IPS-NIHi11 (cell line): ENCODE measurements at places on chromosomes 16 and 17.
A peak's percentile ranks its signal among the peaks of the same experiment; 100 is the strongest.

GRCh38 chr16:55035956-55036355, 105.3 kb downstream of the IRX5 start:
- no peak for DNase-seq

GRCh38 chr16:7513429-7513828, 180.8 kb downstream of the RBFOX1 start:
- DNase-seq = peak; percentile 32

DNA sequence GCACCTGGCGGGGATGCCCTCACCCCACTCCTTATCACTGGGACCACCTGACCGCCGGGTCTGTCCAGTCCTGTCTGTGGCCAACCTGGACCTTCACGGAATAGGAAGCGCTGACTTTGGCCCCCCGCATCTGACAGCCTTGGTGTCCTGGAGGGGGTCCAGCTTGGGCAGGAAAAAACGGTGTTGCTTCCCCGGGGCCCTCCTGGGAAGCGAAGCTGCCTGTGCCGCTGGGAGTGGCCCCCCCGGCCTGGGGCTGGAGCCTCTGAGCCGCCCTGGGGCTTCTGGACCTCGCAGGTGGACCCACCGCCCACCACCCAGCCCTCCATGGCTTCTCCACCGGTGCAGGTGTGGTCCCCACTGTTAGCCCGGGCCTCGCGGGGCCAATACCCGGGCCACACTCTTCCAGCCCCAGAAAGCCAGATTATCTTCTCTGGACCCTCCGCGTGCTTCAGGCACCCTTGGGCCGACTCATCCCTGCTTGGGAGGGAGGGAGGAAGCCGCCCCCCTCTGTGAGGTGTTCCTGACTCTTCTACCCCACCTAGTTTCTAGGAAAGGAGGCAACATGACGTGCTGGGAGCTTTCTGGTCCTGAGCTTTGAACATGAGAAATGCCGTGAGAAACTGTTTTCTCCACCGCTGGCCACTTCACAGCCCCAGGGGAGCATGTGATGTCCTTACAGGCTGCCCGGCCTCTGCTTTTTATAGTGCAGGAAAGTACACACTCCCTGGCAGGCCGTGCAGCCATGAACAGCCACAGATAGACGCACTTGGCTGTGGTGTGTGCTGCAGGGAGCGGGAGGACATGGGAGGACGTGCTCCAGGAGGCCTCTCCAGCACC, 1.1 kb downstream of the C1QTNF1 start:
- DNase-seq = no peak

DNA sequence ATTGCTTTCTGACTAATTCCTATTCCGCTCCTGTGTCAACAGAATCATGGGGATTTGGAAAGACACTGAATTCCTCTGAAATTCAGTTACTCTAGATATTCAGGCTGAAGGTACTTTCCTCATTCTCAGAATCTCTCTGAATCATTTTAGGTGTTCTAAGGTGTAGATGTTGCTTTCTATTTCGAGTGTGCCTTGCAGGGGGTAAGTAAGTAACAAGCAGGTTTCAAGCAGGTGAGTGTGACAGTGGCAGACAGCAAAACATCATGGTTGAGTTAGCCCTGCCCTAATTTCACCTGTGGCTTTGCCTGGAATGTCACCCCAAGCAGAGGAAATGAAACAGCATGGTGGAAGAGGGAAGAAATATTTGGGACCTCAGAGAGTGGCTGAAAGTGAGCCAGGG, 75.1 kb downstream of the SHISA9 start:
- DNase-seq = no peak

GRCh38 chr16:79037521-79038373, 562.8 kb downstream of the MAF start:
- DNase-seq = no peak

DNA sequence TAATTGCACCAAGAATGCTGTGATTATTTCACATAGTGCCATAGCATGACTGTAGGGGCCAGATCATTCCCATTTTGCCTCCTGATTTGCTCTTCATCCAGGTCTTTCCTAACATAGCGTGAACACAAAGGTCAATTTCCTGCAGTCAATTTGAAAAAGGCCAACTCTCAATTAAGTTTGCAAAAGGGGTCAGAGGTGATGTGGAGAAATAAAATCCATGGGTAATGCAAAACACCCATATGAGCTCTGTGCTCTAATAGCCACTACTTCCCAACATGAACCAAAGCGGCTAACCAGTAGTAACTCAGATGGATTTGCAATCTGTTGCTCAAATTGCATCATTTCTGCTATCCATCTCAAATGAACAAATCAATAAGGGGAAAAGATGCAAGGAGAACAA, 275.5 kb upstream of the SOX9 start:
- DNase-seq = no peak

- no peak for DNase-seq
Measured at GRCh38 chr16:17307504-17307903, 163.3 kb downstream of the XYLT1 start.

DNA sequence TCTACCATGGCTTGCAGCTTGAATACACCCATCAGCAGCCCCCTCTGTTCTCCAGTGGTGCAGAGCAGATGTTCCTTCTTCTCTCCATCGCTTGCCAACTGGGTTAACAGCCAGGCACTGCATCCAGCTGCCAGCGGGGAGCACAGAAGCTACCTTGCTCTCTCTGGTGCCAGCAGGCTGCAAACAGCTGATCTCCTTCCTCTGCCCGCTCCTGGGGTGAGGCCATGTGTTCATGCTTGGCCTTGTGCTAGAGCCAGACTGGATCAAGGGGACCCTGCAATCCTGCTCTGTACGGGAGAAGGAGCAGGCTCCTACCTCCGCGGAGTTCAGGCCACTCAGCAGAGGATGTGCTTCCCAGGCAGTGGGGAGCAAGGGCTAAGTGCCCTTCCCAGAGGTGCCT, 24.1 kb upstream of the ENGASE start:
- DNase-seq = no peak

DNA sequence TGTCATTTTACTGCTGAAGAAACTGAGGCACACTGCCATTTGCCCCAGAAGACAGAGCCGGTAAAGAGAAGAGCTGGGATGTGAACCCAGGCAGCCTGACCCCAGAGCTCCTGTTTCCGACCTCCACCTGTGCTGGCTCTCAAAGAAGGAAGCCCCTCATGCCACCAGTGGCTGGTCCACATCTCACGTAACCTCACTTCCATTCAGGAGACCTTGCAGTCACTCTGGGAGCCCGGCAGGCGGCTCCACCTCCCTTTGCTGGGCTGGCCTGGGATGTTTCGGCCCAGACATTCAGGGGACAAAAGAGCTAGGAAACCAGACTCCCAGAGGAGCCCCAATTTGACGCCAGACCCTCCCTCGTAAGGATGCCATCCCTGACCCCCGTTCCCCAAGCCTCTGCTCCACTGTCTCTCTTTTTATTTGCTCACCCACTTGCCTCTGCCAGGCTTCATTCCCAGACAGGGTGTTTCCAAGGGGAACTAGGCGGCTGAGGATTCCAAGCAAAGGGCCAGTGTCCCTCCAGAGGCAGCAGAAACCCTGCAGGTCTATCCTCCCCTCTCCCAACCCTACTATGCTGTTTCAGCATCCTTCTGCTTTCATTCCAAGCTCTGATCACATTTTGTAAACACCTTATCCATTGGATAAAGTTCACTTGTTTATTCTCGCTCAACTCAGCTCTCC, 2.8 kb downstream of the TAF1C start:
- DNase-seq = no peak

- no peak for DNase-seq
Measured at GRCh38 chr17:21313320-21313719, 28.8 kb downstream of the MAP2K3 start.

DNA sequence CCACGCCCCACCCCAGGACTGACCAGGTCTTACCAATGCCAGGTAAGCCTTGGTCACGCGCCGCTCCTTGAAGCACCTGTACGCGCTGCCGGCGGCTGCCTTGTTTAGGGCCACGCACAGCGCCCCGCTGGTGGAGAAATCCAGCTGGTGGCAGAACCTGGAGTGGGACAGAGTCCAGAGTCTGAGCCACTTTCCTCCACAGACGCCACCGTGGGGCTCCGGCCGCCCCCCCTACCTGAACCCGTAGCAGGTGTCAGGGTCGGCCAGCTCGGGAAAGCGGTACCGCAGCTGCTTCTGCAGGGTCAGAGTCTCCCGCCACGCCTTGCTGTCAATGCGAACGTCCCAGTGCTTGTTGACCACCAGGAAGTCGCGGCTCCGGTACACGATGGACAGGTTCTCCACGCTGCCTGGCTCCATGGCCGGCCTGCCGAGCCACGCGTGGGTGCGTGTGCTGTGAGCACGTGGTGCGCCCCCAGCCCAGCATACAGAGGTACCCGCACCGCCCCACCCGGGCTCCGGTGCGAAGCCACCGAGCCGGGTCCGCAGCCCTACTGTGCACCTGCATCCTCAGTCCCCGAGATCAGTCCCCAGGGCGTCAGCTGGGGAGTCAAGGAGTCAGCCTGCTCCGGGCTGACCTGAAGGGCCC, 737 bp downstream of the RPUSD1 start:
- DNase-seq = no peak

DNA sequence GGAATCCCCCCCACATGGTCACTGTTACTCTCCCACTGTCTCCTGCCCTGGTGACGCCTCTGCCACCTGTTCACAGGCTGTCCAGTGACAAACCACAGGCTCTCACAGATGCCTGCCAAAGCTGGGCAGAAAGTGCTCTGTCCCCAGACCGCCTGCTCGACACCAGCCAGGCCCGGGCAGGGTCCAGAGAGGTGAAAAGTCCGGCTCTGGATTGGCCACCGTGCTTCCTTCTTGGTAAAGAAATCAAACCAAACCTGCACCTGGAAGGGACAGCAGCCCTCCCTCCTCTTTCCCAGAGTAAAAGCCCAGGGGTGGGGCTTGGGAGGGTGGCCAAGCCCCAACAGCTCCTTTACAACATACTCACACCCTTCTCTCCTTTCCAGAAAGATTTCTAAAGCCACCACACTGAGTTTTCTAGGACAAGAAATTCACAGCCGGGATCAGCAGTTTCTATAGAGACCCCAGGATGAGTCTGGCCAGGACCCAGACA, 6.2 kb downstream of the PCGF2 start:
- DNase-seq = no peak
